ENCODE measurements at places on chromosomes 3 and 15.

DNA sequence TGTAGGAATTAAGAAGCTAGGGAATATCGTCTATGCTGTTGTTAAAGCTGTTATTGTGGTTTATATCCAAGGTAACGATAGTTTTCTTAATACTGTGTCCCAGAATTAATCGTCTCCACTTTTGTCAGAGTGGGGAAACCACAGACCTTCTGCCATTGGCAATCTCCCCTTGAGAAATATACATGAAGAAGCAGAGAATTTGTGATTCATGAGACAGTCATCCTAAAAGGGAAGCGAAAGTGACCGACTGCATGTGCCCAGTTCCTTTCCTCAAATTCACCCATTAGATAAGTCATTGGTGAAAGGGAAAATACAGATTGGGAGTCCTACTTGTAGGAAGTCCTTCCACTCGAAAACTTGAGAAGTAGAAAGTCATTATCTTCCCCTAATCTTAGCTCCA lies 26.6 kb downstream of the DIPK2A start:
- DNase-seq = no peak

- no peak for DNase-seq
Observed at GRCh38 chr3:187291512-187292132, at the start of gene MASP1. Gene MASP1 (minus strand): TSS chr3:187291737. CDS start chr3:187291632, 105 bp downstream.

DNA sequence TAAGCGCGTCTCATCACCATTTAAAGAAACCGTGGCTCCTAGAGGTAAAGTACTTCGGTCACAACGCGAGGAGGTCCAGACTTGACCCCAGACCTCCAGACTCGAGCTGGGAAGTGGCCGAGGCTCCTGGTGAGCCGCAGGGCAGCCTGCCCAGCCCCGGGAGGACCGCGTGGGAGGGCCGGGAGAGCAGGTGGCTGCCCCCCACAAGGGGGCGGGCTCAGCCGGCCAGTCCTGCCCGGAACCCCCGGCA lies at the start of gene SLC27A2:
SLC27A2 (plus strand) TSS at position 228 of the 250 bp plus-strand sequence. CDS start 232 bp downstream, outside the sequence.
- no peak for DNase-seq

- DNase-seq = no peak
Observed at GRCh38 chr3:38278841-38279240, 3.3 kb upstream of the SLC22A14 start.

DNA sequence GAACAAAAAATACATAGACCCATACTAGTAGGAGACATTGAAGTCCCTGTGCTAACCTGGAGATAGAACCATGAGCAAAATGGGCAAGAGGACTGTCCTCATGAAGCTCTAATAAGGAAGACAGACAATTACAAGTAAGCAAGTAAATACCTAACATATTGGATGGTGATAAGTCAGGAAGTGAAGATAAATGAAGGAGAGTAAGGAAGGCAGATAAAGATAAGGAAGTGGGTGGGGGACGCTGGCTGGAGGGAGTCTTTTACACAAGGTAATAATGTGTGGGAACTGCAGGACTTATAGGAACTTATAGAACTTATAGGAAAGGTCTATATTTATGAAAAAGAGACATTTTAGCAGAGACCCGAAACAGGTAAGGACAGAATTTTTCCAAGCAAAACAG lies 148.9 kb upstream of the ABI3BP start:
- DNase-seq = no peak

DNA sequence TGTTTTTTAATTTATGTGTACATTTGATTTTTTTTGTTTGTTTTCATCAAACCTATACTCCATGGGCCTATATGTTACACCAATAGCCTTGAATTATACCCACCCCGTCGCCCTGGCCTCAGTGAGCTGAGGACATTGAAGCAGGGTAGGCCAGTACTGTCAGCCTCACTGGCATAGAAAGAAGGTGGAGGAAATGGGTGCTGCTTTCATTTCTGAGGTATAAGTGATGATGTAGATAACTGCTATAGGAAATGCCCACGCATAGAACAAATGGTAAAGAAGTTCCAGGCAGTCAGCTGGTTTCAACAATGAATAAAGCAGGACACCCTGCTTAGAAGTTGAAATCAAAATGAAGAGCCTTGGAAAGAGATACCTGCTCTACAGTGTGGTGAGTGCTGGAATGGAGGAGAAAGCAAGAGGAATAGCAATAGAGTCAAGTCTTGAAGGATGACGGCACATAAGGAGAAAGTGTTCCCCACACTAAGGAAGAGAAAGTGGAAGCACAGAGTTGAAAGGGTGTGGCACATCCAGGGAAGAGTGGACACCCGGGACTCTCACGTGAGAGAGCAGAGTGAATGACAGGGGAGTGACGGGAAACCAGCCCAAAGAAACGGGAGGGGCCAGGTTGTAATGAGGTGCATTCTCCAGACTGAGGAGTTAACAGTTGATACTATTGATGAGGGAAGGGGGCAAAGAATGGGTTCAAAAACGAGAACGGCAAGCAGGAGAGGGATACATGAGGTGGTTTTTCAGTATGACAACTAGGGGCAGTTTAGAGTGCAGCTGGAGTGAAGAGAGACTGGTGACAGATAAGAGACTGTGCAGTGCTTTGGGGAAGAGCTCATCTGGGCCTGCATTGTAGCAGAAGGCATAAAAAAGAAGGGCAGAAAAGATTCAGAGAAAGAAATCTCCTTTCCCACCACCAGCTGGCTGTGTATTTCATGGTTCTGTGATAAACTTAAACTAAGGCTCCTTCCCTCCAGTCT lies 70.5 kb downstream of the KLHL25 start:
- DNase-seq = no peak

DNA sequence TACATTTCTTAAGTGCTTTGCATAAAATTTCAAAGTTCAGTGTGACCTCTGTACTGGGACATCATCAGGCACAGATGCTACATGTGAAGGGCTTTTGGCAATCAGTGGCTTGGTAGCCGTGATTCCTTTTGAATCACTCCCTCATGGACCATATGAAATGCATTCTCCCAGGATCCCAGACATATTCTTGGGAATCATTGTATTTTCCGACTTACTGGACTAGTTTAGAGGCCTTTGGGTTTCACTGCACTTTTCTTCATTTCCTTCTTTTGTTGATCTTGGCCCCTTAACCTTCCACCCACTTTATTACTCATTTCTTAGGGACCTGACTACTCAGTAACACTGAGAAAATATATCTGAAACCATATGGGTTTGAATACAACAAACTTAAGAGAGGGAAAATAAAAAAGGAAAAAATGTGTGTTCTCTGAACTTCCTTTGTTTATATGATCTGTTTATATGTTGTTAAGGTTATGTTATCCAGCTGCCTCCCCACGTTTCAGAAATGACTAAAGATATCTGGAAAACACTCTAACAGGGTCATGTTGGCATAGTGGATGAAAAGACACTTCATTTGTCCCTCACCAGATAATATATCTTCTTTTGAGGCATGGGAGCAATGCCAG lies 35.1 kb downstream of the HMG20A start:
- no peak for DNase-seq

- DNase-seq = no peak
Observed at GRCh38 chr15:99981191-99981647, 248.0 kb upstream of the LYSMD4 start.

DNA sequence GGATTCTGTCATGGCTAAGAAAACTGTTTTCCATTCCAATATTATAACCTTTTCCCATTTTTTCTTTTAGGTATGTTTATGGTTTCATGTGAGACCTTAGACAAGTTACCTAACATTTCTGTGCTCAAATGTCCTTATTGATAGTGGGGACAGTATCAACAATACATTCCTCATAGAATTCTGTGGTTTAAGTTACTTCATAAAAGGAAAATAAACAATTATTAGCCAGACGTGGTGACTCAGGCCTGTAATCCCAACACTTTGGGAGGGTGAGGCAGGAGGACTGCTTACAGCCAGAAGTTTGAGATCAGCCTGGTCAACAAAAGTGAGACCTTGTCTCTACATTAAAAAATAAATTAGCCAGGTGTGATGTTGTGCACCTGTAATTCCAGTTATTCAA lies 436.8 kb upstream of the CNTN4 start:
- no peak for DNase-seq

- no peak for DNase-seq
Observed at GRCh38 chr3:146404436-146404835, 64.9 kb downstream of the PLSCR2 start.

DNA sequence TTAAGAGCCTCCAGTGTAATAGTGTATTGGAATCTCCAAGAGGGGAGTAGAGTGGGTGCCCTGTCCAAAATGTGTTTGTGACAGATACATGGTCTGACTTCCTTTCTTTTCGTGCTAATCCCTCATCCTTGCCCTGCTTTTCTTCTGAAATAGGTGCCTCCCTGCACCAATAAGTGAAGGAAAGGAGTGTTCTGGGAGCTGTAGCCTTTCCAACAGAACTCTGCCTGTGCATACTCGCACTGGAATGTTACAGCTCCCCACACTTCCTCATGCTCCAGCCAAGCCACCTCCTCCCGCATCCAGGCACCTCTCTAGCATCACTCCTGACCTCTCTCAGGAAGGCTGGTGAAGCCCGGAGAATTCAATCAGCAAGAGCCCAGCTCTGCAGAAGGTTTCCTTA lies 478.0 kb downstream of the GABRG3 start:
- DNase-seq = no peak

GRCh38 chr15:25173241-25174028 lies 218.6 kb downstream of the SNRPN start:
- DNase-seq = no peak

GRCh38 chr3:86225461-86225860 lies 765.5 kb downstream of the VGLL3 start:
- no peak for DNase-seq

- no peak for DNase-seq
Observed at GRCh38 chr3:176737480-176738110, 459.7 kb downstream of the TBL1XR1 start.

GRCh38 chr3:45472795-45473194 lies 84.4 kb downstream of the LARS2 start:
- DNase-seq = no peak

DNA sequence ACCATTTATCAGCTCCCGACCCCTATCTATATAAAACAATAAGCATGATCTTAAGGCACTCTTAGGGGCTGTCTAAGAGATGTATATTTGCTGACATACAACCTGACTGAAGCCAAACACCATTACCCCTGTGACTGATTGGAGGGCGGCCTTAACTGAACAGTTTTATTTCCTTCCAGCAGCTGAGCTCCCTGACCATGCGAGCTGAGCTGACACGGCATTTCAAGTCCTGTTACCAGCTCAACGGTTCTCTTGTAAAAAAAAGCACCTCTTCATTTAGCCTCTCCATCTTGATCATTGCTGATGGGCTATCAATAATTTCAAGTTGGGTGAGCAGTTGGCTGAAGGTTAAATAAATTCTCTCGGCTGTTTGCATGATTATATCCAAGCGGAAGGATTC lies 33.4 kb upstream of the BNIP2 start:
- DNase-seq = no peak

DNA sequence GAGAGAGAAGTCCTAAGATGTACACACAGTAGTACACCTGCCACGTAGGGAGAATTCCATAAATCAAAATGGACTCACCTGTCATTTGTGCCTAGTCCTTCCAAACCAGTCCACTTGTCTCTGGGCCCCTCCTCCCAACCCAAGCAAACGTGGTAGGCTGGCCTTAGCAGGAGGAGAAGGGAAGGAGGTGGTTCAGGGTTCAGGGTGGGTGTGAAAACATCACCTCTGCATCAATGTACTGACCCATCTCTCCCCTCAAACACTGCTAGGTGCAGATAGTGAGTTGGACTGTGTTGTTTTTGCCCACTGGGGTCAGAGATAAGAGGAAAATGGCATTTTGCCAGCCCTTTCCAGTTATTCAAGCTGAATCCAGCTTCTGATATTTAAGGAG lies 99.3 kb downstream of the MME start:
- DNase-seq = no peak

- no peak for DNase-seq
Observed at GRCh38 chr3:196060834-196061233, 21.1 kb downstream of the TFRC start.

DNA sequence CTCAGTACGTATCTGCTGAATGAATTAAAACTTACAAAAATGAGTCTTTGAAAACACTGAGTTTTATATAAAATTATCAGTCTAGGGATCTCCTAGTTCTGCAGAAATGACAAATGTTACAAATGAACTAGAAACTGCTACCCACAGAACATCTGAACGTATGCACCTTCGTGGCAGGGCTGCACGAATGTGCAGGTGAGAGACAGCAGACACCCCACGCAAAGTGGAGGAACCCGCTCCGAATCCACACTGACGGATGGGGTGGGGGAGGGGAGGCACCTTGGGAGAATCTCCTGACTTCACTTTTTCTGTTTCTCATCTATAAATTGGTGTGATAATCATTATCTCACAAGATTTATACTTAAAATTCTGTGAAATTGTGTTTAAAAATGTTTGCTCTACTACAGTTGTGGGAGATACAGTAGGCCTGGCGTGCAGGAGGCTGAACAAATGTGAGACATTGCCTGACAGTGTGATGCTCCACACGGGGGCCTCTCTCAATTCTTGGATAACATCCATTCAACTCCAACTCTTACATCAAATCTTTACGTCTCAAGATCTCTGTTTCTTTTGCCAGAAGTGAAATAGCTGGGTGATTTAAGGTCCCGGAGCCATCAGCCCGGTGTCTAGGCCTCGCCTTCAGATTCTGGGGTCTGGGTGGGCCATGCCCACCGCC lies 86.9 kb downstream of the ATP10A start:
- DNase-seq = no peak

GRCh38 chr3:71101626-71102025 lies 481.9 kb downstream of the FOXP1 start:
- no peak for DNase-seq
